ENCODE measurements at places on chromosomes 1 and 21.

- DNase-seq: no peak
Observed at GRCh38 chr1:220751111-220751510, 3.0 kb downstream of the MTARC2 start.

GRCh38 chr1:8701794-8702471 is 115.5 kb downstream of the RERE start:
- DNase-seq: no peak

DNA sequence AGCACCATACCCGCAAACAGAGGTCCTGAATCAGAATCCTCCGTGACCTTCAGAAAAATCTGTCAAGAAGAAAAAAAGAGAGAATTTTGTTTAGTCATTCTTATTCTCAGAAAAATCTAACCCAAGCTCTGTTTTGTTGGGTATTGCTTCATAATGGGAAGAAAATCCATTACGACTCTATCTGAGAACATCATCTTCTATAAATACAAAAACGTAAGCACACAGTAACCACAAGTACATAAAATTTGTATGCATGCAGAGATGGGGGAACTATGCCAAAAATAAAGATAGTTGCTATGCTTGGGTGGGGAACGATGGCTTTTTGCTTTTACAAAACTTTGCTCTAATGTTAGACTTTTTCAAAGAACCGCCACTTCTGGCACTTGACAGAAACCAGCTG is 84.2 kb downstream of the ABCA4 start:
- no peak for DNase-seq

- DNase-seq: no peak
Observed at GRCh38 chr21:17671733-17672132, 59.0 kb upstream of the BTG3 start.

GRCh38 chr1:204760350-204760749 is 74.8 kb upstream of the LRRN2 start:
- no peak for DNase-seq
